ENCODE measurements at places on chromosomes 12 and 14.

GRCh38 chr12:103852498-103852997, 11.5 kb upstream of the NT5DC3 start:
- no peak for DNase-seq

GRCh38 chr14:54047645-54048308, 91.2 kb upstream of the BMP4 start:
- DNase-seq = no peak

DNA sequence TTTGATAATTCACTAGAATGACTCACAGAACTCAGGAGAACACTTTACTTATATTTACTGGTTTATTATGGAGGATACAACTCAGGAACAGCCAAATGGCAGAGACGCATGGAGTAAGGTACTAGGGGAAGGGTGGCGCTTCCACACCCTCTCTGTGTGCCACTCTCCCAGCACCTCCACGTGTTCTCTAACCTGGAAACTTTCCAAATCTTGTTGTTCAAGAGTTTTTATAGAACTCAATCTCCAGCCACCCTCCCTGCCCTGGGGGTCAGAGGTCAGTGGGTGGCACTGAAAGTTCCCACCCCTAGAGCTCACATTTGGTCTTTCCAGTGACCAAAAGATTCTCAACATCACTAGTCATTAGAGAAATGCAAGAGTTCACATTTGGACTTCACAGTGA, 13.2 kb downstream of the TRIM9 start:
- DNase-seq = no peak

- DNase-seq = no peak
These were observed 6.5 kb upstream of the PPFIBP1 start for GRCh38 chr12:27517546-27517945.

- DNase-seq = peak; percentile 53
These were observed 57.1 kb downstream of the NIN start for GRCh38 chr14:50773632-50774541.

DNA sequence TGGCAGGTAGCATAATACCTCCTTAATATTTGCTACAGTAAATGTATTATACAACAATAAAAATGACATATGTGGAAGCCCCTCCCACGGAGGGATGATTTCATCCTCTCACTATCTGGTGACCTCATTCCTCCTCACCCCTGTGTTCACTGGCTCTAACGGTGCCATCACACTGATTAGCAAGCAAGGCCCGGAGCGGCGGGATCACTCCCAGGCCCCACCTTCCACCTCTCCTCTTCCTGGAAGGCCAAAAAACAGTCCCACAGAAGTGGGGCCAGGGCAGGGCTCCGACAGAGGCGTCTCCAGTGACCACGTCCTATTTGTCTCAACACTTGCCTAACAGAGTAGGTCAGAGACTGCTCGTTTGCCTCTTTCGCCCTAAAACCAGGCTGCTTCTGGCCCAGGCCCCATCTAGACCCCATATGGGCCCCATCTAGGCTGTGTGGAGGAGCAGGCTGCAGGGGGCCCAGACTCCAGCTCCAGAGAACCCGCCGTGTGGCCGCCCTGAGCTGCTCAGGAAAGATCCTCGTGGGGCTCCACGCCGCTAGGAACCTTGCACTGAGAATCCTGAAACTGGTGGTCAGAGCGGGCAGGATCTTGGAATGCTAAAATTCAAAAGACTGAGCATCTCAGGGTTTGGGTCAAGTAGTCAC, 3.7 kb downstream of the SELPLG start:
- DNase-seq = peak; percentile 81

DNA sequence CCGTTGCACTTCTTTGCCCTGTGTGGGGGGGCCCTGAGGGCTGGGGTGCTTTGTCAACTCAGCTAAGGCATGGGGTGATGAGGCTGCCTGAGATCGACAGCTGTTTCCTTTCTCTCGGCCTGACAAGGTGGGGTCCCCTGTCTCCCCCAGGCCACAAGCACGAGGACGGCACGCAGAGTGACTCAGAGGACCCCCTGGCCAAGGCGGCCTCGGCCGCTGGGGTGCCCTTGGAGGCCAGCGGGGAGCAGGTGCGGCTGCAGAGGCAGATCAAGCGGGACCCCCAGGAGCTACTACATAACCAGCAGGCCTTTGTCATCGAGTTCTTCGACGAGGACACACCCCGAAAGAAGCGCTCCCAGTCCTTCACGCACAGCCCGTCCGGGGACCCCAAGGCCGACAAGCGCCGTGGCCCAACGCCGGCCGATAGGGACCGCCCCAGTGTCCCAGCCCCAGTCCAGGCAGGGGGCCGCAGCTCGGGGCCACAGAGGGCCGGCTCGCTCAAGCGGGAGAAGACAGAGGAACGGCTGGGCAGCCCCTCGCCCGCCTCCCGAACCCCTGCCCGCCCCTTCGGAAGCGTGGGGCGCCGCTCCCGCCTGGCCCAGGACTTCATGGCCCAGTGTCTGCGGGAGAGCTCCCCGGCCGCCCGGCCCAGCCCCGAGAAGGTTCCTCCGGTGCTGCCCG, 18.8 kb downstream of the CEP170B start:
- DNase-seq = no peak

- peak; percentile 40 for DNase-seq
These were observed 14.0 kb upstream of the TBX3 start for GRCh38 chr12:114697741-114698565.

GRCh38 chr14:83757916-83758315, 1772.0 kb upstream of the FLRT2 start:
- DNase-seq = peak; percentile 37

DNA sequence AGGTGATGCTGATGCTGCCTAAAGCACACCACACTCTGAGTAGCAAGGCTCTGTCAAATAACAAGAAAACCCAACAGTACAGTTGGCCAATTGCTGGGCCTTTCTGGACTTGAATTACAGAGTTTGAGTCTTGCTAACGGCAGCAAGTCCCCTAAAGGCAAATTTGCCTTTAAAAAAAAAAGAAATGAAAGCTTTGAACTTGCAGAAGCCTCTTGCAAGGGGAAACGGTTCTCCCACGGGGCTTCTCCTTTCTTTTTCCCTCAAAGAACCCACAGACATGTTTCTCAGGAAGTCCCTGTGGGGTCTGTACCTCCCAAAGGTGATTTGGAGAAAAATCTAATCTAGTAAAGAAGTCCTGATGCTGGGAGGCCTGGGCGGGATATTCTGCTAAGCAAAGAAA, 191.3 kb upstream of the MYL2 start:
- no peak for DNase-seq

DNA sequence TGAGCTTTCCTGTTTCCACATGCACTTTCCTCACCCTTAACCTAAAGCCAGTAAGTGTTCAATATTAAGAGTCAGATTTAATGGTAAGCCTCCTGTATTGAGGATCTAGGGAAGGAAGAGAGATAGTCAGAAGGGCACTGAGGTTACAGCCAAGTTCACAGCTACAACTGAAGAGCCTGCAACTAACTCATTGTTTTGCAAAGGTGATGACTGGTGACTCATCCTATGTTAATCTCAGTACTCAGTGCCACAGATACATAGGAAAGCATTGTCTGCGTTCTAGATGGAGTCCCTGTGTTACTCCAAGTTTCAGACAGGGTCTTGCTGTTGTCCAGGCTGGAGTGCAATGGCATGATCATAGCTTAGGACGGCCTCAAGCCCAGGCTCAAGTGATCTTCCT, 157.0 kb upstream of the RBM19 start:
- no peak for DNase-seq

DNA sequence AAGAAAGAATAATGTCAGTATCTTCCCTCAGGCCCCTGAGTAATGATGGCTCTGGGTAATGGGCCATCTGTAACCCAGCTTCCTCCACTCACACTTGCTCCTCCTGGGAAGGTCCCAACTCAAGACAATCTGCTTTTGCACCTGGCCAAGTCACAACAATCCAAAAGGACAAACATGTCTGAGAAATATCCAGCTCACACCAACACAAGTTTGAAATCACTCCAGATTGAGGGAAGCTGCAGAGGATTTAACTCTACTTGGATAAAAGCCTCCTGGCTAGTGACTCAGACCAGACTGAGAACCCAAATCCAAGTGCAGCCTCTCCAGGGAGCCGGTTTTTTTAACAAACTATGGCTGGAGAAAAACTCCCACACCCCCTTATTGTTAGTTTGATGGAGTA, 34.2 kb downstream of the RTRAF start:
- DNase-seq = peak; percentile 86

- DNase-seq = peak; percentile 54
These were observed 27.9 kb upstream of the EVL start for GRCh38 chr14:100037353-100037752.

GRCh38 chr12:24796876-24797275, 152.0 kb downstream of the BCAT1 start:
- DNase-seq = no peak

- no peak for DNase-seq
These were observed 1.9 kb downstream of the SERPINA11 start for GRCh38 chr14:94450722-94451090.

DNA sequence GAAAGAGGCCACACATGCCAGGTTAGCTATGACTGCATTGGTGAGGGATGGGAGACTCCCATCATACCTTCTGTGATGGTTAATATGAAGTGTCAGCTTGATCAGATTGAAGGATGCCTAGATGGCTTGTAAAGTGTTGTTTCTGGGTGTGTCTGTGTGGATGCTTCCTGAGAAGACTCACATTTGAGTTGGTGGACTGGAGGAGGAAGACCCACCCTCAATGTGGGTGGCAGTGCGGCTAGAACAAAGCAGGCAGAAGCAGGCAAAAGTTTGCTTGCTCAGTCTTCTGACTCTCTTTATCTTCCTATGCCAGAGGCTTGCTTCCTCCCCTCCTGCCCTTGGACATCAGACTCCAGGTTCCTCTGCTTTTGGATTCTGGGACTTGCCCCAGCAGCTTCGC, 88.2 kb downstream of the SSPN start:
- DNase-seq = no peak

DNA sequence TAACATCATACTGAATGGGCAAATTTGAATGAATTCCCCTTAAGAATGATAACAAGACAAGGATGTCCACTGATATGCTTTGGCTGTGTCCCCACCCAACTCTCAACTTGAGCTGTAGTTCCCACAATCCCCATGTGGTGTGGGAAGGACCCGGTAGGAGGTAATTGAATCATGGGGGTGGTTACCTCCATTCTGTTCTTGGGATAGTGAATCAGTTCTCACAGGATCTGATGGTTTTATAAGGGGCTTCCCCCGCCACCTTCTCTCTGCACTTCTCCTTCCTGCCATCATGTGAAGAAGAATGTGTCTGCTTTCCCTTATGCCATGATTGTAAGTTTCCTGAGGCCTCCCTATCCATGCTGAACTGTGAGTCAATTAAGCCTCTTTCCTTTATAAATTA, 29.3 kb downstream of the MED6 start:
- no peak for DNase-seq

DNA sequence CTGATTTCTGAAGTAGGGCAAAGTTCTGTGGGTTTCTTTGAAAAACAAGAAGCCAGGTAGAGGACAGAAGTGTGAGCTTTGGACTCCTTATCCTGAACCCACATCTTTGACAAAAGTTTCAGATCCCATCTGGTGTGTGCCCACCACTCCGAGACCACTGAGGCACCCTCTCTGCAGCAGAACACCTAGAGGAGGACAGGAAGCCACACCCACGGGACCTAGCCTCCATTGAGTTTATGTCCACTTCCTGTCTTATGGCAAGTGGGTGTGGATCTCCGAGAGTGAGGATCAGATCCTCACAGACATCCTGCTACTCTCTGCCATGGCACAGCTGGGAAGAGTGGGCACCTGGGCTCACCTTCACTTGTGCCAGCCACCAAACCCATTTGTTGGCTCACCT, 16.8 kb upstream of the OR6S1 start:
- DNase-seq = no peak

DNA sequence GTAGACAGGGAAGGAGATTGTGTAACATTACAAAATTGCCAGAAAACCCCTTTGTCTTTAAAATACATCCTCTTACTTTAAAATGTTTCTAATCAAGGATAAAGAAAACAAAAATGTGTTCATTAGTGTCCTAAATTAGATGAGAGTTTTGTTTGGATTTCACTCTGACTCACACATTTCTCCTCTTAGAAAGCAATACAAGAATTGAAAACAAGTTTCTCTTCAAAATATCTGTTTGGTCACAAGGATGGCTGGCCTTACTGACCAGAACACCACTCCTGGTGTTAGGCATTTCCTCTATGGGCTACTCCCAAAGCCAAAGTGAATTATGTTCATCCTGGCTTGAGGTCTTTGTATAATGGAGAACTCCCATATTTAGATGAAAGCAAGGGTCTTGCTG, 6.4 kb downstream of the GUCY2C start:
- DNase-seq = no peak

- DNase-seq = no peak
These were observed 10.4 kb downstream of the LTBR start for GRCh38 chr12:6394398-6394797.

DNA sequence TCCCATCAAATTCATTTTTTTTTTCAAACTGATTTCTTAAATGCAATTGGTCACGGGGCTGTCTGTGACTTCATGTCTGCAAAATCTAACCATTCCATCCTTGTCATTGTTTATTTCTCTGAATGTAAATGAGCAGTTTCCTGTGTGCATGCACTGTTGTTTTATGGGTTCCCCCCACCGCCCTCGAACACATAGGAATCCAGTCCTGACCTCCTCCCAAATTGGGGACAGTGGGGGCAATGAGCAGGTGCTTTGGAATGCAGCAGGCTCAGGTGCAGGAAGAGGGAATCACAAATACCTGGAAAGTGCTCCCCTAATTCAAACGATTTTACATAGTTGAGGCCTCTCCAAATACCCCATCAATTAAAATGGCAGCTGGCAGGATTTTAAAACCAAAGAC, 62.6 kb upstream of the ESRRB start:
- no peak for DNase-seq

DNA sequence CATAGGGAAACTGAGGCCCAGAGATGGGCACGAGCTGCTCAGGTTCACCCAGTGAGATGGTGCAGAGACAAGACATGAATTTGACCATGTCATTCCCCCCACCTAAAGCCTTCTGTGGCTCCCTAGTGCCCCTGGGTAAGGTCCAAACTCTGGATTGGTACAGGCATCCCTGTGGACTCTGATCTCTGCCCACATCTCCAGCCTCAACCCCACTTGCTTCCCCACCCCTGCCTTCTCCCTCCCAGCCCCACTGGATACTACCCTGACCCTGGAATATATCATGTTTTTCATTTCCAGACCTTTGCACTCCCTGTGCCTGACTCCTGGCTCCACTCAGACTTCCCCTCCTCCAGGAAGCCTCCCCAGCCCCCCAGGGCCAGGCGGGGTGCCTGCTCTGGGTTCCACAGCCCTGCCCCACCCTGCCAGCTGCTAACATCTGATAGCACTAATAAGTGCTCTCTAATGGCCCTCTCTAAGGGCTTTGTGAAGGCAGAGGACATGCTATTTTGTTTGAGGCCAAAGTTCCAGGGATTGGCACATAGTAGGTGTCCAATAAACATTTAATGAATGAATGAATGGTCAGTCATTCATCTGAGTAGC, 1.1 kb upstream of the SDSL start:
- no peak for DNase-seq

- DNase-seq = no peak
These were observed 60.0 kb upstream of the GZMB start for GRCh38 chr14:24693983-24694382.

Data from AG10803 (cell line).